ENCODE measurements at places on chromosomes 1 and 21.

- no peak for DNase-seq
These were observed 88.2 kb downstream of the NFIA start for GRCh38 chr1:61170328-61171238.

GRCh38 chr1:175750366-175751071 is 7.1 kb upstream of the TNR start:
- DNase-seq = no peak

DNA sequence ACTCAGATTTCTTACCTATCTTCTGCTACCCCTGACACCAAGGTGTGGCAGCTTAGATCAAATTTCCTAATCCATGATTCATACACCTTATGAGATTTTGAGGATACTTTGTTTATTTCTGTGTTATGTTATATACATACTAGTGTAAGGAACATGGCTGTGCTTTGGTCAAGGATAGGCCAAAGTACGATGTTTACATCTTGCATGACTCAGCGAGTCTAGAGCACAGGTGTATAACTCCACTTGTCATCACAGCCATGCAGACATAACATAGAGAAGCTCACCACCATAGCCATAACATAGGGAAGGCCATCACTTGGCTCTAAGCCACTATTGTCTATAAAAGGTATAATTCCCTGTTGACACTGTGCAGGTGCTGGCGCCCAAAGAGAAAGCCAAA is 61.2 kb downstream of the GBP6 start:
- no peak for DNase-seq

DNA sequence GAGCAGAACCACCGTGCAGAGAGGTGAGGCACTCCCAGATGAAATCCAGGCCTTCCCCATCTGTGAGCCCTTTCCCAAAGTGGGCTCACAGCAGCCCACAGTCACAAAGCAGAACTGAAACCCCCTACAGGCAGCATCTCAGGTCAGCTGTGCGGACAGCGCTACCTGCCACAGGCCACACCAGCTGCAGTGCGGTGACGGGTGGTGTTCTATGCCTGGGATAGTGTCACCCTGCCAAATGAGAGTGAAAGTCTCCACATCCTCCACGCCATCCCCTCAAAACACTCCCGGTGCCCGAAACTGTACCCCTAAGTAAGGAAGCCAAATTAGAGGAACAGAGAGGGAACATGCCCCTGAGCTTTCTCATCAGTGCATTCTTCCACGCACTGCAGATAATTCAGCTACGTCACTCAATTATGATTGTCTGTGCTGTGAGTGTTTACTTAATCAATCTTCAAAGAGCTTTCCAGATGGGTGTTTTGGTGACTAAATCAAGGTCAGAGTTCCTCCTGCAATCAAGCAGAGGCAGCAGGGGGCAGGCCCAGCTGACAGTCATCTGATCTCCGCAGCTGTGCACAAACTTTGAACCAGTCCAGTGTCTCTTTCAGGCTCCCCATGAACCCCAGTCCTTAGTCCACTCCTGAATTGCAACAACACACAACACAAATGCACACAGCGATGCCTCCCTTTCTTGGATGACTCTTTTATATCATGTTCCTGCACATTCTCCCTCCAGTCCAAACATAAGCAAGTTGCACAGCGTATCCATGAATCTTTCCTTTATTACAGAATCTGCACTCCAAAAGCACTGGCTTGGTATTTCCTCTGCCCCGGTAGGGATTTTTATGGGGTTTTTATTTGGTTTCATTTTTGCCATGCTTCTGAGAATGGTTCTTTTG is 150.0 kb downstream of the TOMM20 start:
- peak; percentile 99 for DNase-seq

DNA sequence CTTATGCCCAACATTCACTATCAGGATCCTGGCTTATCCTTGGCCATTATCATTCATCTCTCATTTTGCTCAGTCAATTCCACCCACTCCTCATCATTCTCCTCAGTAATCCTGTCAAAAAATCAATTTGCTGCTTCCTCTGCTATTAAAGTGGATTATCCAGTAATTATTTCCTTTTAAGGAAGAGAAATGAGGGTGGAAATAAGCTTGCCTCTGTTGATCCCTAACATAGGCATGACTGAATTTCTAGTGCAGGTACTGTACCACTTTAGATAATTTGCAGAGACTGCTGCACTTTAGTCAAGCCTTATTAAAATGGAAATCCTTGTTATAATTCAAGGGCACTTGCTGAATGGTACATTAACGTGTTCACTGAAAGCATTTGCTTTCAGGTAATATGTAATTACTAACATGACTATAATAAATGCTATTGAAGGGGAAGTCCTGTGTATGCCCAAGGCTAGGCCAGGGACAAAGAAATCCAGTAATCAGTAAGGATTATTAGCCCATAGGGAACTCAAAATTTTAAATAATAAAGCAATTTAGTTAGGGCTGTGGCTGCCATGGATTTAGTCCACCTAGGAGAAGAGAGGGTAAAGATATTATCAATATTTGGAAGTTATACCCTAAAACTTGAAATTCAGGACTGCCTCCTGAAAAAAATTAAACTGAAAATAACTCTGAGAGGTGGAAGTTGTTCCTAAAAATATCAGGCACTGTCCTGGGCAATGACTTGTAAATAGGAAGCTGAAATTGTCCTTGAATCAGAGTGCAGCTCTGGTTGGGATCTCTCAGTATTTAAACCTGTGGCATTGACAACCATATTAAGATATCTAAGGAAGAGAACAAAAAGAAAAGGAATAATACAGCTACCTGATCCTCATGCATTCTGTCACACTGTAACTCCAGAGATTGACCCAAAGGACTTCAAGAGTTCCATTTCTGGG is 43.4 kb downstream of the RGS2 start:
- no peak for DNase-seq

- no peak for DNase-seq
These were observed 104.2 kb upstream of the GCLM start for GRCh38 chr1:94013367-94013878.

DNA sequence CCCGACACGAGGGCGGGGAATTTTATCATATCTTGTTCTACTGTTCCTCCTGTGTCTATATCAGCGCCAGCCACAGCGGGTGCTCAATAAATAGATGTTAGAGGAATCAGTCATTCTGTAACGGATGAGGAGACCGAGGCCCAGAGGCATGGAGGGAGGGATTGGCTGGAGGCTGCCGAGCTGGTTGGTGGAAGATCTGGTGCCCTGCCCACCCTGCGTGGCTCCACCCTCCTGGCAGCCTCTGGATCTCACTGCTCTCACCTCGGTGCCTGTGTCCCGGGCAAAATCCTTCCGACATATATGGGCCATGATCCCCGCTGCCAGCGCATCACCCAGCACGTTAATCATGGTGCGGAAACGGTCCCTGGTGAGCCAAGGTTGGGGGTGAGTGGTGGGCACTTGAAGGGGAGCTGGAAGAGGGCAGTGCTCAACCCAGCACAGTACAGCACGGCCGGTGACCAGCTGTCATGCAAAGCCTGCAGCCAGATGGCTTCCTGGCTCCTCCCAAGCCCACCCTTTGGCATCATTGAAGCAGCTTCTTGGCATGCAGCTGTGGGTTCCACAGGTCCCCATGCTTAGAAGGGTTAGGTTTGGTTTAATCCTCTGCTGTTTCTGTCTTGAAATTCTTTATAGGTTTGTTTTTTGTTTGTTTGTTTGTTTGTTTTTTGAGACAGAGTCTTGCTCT is 26.7 kb downstream of the PODN start:
- no peak for DNase-seq

Measured in inflammatory macrophage treated with lipopolysaccharide for 1 hour (primary cell).